Right atrium auricular region (tissue), 2 donors: ENCODE measurements at places on chromosomes 5 and 9.

DNA sequence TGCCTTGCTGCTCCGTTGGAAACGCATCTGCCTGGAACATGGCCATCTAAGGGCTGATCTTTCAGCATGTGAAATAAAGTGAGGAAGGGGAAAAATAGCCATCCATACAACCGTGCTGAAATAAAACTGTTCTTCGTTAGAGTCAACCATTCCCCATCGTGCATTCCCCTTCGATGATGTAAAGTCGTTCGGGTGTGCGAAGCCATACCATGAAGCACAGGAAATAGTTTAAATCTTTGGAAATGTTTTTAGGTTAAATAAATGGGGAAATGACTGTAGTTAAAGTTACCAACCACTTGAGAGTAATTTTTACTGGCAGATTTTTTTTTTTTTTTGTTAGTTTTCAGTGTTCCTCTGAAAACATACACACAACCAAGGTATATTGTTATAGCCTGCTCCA lies 302.5 kb downstream of the SH3GL2 start:
- no peak for DNase-seq

- DNase-seq, result no peak
Observed at GRCh38 chr5:54438620-54439389, 16.7 kb upstream of the HSPB3 start.

DNA sequence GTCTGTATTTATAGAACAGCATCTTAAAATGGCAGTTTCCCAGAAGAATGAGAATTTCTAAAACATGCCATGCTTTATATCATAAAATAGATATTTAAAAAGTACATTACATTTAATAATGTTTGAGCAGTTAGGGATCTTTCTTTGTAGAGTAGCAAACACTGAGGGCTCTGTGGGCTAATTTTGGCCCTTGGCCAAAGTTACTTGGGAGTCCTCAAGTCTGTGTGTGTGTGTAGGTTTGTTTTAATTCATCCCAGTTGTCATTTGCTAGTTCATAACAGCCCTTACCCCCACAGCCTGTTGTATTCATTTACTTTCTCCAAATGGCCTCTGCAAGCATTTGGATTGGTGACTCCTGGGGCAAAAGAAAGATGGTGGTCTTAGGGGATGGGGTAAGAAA lies 576.4 kb upstream of the SGCD start:
- DNase-seq, result no peak

DNA sequence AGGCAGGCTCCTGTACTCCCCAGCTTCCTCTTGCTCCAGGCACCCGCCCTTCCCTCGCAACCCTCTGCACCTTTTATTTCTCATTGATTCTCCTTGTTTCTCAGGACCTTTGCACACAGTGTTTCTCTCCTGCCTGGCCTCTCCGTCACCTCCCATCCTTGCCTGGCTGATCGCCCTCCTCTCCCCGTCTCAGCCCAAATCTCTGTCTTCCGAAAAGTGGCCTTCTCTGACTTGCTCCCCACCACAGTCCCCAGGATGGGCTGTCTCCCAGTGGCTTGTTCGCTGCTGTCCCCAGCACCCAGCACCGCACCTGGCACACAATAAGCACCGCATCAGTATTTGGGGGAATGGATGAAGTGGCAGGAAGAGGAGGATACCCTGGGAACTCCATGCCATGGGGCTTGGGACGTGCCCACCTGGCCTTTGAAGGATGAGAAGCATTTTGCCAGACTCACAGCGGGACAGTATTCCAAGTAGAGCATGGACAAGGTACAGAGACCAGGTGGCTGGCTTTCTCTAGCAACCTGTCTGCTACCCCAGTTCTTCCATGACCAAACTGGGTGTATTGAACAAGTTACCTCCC lies 62.5 kb downstream of the LMX1B start:
- no peak for DNase-seq

GRCh38 chr9:123329329-123329955 lies 26.6 kb upstream of the CRB2 start:
- no peak for DNase-seq

GRCh38 chr9:133513214-133514100 lies 11.3 kb downstream of the MYMK start:
- no peak for DNase-seq

DNA sequence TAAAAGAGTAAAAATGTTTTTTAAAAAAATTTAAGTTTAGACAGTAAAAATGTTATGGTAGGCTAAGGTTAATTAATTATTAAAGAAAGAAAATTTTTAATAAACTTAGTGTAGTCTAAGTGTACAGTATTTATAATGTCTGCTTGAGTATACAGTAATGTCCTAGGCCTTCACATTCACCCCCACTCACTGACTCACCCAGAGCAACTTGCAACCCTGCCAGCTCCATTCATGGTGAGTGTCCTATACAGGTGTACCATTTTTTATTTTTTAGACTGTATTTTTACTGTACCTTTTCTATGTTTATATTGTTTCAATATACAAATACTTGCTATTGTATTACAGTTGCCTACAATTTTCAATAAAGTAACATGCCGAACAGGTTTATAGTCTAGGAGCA lies 234.1 kb downstream of the AUH start:
- no peak for DNase-seq

- no peak for DNase-seq
Observed at GRCh38 chr9:118561051-118561450, 808.2 kb downstream of the BRINP1 start.

- no peak for DNase-seq
Observed at GRCh38 chr5:56561455-56561854, 253.9 kb upstream of the MAP3K1 start.

DNA sequence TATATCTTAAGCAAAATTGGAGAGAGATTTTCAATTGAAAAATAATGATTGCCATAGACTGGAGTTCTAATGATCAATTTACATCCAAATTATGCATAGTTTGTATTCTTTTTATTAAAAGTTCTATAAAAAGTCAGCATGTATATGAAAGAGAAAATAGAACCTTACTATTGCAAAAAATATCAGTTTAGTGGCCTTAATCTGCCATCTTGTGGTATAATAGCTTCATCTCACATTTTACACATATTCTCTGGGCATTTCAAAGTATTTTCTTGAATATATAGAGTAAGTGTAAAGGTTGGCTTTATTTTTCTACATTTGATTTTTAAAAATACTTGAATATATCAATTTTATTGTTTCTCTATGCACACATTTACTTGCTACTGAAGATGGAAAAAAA lies 1858.6 kb upstream of the CDH9 start:
- no peak for DNase-seq

- DNase-seq, result no peak
Observed at GRCh38 chr5:143618141-143618540, 193.8 kb upstream of the HMHB1 start.

DNA sequence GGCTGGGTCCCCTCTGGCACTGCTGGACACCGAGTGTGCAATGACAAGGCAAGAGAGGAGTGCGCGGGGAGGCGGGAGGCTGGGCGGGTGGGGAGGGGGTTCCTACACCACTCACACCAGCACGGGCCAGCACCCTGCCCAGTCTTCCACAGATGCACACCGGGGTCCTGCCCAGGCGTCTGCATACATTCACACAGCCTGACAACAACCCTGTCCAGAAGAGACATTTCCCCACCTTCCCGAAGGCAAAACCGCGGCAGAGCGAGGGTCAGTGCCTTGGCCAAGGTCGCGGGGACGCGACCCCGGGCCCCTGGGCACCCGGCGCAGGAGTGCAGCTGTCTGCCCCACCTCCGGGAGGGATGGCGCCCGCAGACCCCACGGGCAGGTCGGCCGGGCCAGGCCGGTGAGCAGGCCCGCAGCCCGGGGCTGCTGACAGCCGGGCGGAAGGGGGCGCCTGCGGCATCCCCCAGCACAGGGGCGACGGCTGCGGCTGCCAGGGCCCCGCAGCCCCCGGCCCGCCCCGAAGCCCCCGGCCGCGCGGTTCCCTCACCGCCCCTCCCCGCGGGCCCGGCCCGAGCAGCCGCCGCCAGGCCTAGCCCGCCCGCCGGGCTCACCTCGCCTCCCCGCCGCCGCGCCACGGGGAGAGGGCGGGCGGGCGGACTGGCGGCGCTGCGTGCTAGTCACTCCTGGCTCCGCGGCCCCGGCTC lies 496 bp downstream of the MAPK9 start:
- peak; percentile 47 for DNase-seq
